ENCODE measurements at places on chromosomes 2 and 18.

GRCh38 chr2:227759411-227760118, 13.9 kb downstream of the SCYGR8 start:
- DNase-seq = no peak

- no peak for DNase-seq
These were observed 71.8 kb upstream of the NPAS2 start for GRCh38 chr2:100747996-100748615.

GRCh38 chr18:78293540-78293939, 686.1 kb upstream of the SALL3 start:
- DNase-seq = no peak

GRCh38 chr2:228675091-228675490, 493.6 kb upstream of the SPHKAP start:
- DNase-seq = peak; percentile 32

DNA sequence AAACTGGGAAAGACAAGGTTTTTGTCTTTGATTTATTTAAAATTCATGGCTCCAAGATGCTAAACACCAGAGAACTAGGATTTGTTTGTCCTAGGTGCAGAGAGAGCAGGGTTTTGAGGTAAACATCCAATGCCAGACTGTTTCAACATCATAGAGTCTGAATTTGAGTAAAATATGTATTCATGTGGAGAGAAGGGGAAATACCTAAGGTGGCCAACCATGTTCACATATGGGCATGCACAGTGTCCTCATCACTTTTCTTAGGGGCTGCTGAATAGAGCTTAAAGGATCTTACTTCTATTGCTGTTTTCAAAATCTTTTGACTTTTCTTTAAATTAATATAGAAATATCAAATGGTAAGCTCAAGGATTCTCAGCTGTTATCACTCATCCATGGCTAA, 287.0 kb upstream of the CCDC68 start:
- no peak for DNase-seq

GRCh38 chr2:178296394-178297090, 102.2 kb downstream of the OSBPL6 start:
- no peak for DNase-seq

DNA sequence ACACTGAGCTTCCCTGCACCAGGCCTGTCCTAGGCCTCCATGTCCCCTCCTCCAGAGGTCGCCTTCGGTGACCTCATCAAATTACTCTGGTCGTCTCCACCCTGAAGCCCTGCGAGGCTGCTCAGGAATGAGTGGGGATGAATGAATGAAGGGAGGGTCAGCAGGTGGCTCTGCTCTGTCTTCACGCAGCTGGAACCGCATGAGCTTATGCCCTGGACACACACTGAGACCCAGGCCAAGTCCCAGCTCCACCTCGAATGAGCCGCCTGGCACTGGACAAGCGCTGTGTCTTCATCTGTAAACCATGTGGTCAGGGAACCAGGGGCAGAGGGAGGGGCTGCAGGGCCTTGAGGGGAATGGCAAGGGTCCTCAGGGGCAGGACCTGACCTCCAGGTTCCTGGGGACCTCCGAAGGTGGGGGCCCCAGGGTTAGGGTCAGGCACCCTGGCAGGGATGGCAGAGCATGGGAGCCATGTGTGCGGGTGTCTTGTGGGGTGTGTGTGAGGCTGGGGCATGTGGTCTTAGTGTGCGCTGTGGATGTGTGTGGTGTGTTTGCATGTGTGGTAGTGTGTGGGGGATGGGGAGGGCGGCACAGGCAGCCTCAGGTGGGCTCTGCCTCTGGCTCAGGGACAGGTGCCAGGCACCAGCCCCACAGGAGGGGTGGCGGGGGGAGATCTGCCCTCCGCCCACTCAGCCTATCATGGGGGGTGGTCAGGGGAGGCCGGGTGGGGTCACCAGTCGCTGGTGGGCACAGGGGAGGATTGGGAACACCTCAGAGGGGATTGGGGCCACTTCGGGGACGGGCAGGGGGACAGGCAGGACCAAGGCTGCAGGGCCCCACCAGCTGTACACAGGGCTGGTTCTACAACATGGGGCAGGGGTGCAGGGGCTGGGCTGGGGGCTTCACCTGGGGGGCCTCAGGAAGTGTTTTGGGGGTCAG, 13.9 kb downstream of the ODC1 start:
- DNase-seq = no peak

DNA sequence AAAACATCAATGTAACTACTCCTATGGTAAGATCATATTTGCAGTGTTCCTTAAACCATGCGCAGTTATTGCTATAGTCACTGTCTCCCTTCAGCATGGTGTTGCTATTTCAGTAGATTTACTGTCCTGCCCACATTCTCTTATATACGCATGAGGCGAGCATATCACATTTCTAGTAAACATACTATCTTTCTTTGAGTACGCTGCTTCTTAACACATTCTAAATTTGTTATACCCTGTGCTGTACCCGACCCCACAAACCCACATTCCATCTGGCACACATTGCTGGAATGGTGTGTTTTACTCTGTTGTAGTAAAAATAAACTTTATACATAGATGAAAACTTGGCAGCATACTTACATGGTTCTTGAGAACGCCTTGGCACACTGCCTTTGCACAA, 163.3 kb downstream of the QPCT start:
- DNase-seq = no peak

- DNase-seq = no peak
These were observed 48.7 kb upstream of the FAHD2A start for GRCh38 chr2:95353613-95354468.

DNA sequence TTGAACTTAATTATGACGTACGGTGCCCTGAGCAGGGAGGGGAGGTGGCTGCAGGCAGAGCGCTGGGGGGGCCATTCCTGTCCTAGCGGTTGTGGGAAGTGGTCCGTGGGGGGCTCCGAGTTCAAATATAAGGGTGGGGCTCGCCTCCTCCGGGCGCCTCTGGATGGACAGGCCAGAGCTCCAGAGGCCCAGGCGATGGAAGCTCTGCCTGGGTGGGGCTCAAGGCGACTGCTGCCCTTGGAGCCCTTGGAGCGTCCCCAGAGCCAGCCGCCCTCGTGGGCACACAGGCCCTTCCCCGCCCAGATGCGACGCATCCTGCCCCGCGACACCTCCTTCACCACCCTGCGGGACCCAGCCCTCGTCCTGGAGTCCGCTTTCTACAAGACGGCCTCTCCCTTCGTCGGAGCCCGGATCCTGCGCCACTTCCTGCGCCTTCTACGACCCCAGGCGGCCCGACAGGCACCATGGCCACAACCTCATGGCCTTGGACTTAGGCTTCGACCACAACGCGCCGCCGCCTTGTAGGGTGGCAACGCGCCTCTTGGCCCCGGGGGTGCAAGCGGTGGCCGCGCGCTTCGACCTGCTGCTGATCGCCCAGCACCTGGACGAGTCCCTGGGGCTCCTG, 10.5 kb downstream of the AQP12B start:
- DNase-seq = no peak

DNA sequence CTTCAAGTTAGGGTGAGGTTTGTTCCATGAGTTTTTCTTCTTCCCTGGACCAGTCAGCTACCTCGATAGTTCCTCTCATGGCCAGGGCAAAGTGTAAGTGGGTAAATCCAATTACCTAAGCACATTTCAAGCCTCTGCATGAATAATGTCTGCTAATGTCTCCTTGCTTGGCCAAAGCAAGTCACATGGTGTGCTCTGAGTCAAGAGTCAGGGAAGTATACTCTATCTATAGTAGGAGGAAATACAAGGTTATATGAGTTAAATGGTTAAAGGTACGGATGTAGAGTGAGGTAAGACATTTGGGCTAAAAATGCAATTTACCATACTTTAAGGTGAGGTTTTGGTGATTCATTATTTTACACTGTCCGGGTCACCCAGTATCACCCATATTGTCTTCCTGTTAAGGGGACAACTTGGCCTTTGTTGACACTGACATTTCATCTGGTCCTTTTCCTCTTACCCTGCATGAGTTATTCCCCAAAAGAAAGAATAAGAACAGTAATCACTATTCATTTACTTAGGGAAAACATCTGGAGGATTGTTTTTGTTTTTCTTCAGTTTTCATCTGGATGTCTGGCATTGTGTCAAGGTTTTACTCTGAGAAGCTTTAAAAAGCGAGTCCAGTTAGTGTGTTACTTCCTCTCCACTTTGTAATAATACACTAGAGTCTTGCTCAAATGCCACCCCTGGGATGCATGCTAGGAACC, 405.5 kb downstream of the RND3 start:
- DNase-seq = no peak

DNA sequence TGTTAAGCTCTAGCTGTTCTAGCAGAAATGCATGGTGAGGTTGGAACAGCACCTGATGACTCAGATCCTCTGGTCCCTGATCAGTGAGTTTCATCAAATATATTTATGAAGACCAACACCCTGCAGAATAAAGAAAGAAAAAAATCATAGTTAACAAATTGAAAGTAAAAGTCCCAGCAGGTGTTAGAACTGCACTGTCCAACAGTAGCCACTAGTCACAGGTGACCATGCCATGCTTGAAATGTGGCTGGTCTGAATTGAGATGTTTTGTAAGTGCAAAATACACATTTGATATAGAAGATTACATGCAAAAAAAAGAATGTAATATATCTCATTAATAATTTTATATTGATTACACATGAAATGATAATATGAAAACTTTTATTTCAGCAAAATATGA, 1010.7 kb upstream of the ZEB2 start:
- peak; percentile 39 for DNase-seq

- no peak for DNase-seq
These were observed 3.6 kb upstream of the LPIN1 start for GRCh38 chr2:11742702-11743357.

DNA sequence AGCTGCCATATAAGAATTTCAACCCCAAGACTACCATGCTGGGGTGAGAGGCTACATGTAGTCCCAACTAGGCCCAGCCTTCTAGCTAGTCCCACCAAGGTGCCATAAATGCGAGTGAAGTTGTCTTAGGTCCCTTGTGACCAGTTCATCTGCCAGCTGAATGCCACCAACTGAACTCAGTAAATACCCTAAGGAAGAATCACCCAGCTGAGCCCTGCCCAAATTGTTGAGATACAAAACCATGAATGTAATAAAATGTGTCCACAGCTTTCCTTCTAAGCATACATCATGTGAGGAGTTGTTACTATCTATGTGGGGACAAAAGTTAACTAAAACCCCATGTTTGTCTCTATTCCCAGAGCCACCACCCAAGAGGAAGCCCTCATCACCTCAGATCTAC, 70.3 kb downstream of the THADA start:
- no peak for DNase-seq

- peak; percentile 90 for DNase-seq
These were observed at the start of gene IFIH1 for GRCh38 chr2:162318328-162319180. IFIH1 (minus strand) TSS chr2:162318684; CDS start chr2:162318307, 377 bp downstream.

GRCh38 chr2:7119132-7119835, 202.1 kb downstream of the RNF144A start:
- DNase-seq = peak; percentile 61

DNA sequence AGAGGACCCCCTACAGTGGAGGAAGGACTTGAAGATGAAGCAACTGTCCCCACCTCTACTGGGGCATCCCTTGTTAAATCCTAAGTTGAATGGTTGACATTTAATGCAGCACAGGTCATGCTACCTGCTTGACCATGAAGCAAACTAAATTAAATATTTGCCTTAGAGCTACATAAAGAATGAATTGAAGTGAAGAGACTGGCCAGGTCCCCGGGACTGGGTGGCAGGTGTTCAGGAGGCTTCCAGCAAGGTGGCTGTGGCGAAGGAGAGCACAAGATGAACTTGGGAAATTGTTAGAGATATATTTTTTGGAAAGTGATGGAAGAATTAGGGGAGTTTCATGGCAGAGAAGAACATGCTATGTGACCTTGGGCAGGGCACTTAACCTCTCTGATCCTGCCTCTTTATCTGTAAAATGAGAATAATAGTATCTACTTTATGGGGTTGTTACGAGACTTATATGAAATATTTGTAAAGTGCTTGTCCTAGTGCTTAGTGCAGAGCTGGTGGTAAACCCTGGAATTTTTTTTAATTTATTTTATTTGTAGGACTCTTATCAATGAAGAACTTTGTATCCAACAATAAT, 37.3 kb downstream of the EFR3B start:
- no peak for DNase-seq

DNA sequence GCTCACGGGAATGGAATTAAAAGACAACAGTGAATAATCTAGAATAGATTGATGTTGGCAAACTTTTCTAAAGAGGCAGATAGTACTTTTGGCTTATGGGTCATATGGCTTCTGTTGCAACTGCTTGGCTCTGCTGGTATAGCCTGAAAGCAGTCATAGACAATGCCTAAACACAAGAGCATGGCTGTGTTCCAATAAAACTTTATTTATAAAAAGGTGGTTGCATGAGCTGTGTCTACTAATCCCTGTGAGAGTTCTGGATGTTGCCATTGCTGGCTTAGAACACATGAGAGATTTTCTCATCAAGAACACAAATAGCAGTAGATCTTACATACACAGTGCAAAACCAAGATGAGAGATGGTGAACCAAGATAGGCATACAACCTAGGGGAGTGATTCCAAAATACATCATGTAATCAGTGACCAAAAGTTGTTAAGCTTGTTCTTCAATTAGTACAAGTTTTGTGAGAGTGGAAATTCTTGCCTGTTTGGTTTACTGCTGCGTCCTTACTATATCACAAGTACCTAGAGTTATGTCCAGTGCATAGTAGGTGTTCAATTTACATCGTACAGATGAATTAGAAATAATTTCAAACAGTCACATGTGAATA, 380.0 kb downstream of the METTL4 start:
- peak; percentile 45 for DNase-seq

- DNase-seq = no peak
These were observed 166.3 kb downstream of the NRP2 start for GRCh38 chr2:205848601-205849000.

DNA sequence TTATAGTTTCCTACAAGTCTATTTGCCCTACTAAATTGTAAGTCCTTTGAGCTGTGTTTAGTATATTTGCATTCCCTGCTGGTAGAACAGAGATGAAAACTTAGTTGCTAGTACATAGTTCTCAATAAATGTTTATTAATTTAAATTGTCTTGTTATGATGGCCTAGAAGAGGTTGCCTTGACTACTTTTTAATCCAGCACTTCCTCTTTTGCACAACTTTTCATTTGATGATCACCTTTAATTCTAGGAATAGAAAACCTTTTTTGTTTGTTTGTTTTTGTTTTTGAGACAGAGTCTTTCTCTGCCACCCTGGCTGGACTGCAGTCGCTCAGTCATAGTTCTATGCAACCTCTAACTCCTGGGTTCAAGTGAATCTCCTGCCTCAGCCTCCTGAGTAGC, 6.7 kb downstream of the CFAP36 start:
- DNase-seq = no peak

GRCh38 chr18:52242711-52243110, 97.3 kb upstream of the DCC start:
- DNase-seq = no peak

DNA sequence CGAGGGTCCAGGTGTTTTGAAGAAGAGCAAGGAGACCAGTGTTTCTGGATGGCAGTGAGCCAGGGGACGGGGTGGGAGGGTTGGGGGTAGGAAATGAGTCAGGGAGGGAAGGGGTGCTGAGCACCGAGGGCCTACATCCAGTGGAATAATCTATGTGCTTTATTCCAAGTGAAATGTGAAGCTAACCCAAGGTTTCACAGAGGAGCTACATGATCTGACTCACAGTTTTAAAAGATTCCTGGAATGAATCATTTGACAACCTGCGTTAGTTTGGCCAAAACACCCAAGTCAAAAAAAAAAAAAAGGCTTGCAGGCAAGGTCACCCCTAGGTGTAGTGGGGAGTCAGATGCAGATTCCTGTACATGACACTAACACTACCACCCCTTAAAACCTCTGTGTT, 419.7 kb upstream of the MEX3C start:
- DNase-seq = peak; percentile 54

GRCh38 chr2:27990030-27990590, 99.6 kb downstream of the BABAM2 start:
- DNase-seq = no peak

Measured in PC-3 (cell line).